ENCODE measurements at places on chromosomes 2 and 18. TPM values are rescaled to one million over a fixed set of nuclear protein-coding genes. Genes with fewer than 3 reads are reported as not detected.

- DNase-seq, result no peak
These were observed 49.9 kb upstream of the SERPINB2 start for GRCh38 chr18:63837590-63837989.

Gene ANKRD62
- total RNA-seq, result not detected

DNA sequence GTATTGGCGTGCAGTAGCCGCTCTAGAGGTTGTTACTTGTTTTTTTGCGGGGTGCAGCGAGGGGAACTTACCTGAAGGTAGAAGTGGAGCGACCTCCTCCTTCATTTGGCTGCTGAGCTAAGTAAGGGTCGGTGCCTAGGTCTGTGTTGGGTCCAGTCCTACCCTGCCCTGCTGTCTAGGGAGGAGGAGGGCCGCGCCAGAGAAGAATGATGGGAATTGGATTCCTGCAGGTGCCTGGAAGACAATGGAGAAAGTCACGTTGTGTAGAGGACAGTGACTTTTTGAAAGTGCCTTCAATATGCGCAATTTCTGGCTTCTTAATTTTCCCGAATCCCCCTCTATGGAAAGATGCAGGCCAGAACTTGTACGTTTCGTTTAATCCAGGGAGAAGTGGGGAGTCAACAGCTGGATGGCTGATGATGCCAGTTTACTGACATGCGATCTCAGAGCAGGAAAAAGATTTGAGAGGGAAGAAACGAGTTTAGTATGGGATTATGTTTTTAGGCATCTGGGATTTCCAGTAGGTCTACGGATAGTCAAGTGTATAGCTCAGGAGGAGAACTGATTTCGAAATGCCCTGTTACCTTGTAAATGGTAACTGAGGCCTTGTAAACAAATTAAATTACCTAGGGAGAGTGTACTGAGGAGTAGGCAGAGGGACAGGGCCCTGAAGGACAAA lies 653 bp downstream of the MRPS9 start:
- DNase-seq, result no peak

DNA sequence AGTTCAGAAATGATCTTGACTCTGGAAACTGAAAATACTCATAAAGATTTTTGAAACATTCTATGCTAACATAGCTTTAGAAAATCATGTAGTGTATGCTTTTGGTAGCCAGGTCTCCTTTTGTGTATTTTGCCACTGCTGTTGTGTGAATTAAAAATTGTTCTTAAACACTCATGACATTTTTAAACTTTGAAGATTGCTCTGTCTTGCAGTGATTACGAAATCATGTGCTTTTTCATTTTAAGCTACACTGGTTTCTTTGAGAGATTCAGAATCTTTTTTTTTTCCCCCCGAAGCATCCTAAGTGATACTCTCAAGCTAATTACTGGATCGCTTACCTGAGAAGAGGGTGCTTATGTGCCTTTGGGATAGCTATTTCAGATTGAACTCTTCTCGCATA lies 60.0 kb downstream of the ANKRD12 start:
- no peak for DNase-seq

DNA sequence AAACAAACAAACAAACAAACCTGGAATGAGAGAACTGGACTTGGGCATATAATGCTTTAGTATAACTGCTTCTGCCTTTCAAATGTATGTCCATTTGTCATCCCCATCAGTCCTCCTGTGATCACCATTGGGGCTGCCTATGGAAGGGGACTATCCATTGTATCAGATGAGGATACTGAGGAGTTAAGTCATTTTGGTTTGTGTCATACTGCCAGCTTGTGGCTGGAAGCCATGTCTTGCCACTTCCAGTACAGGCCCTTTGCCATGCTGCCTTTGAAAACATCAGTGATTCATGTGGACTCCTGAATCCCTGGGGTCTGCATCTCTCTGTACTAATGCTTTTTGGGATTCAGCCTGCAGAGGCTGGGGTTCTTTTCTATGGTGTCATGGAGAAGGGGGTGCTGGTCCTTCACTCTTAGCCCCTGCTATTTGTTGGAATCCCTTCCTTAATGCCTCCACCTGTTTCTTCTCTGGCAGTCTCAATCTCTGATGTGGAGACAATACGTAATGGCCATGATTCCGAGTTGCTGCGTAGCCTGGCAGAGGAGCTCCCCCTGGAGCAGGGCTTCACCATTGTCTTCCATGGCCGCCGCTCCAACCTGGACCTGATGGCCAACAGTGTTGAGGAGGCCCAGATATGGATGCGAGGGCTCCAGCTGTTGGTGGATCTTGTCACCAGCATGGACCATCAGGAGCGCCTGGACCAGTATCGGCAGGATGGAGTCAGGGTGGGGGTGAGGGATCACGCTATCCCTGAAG lies 10.6 kb downstream of the PLCD4 start:
- no peak for DNase-seq

Gene SLC4A5
- total RNA-seq, result 0.14 TPM

DNA sequence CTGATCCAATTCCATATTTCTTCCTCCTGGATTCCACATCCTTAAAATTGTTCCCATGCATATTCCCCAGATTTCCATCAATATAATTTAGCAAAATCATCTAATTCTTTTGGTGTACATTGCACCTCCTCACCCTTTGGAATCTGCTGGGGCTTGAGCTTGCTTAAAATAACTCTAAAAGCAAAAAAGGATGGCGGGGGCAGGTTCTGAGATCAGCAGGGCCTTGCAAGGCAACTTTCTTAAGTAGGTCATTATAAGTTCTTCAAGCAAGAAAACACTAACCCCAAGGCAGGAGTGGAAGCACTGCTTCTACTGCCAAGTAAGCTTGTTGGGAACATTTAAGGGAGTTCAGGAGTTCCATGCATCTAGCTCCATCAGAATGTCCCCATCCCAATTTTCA lies 254.3 kb upstream of the CCDC68 start:
- DNase-seq, result no peak

- no peak for DNase-seq
These were observed 8.9 kb downstream of the GAREM1 start for GRCh38 chr18:32461709-32462272.

Gene PGAP1
- total RNA-seq, result 2.6 TPM

Gene SPDYA
- not detected for total RNA-seq

DNA sequence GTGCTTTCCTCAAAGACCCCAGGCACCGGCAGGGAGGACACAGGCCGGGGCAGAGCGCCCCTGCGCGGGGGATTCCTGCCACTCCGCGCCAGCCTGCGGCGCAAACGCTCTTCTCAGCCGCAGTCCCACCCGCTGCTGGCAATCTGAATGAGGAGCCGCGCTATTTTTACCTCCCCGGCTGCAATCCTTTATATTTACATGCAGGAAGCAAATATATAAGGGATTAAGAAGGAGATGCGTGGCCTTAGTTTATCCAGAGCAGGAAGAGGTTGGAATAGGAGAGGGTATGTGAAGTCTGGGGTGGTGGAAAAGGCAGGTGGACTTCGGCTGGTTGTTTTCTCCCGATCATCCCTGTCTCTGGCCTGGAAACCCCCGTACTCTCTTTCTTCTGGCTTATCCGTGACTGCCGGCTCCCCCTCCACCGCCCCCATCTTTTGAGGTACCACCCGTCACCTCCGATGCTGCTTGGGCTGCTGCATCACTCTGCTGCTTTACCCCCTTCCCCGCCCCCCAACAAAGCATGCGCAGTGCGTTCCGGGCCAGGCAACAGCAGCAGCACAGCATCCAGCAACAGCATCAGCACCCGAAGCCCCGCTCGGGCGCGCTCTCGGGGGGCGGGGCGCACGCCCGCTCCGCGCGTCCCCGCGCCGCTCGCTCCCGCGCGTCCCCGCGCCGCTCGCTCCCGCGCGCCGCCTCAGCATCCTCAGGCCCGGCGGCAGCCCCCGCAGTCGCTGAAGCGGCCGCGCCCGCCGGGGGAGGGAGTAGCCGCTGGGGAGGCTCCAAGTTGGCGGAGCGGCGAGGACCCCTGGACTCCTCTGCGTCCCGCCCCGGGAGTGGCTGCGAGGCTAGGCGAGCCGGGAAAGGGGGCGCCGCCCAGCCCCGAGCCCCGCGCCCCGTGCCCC lies at the start of gene ADAM23:
Gene ADAM23, plus strand, starts transcription at position 700 of the 902 bp plus-strand sequence. CDS start 335 bp downstream, outside the sequence.
- DNase-seq, result no peak

DNA sequence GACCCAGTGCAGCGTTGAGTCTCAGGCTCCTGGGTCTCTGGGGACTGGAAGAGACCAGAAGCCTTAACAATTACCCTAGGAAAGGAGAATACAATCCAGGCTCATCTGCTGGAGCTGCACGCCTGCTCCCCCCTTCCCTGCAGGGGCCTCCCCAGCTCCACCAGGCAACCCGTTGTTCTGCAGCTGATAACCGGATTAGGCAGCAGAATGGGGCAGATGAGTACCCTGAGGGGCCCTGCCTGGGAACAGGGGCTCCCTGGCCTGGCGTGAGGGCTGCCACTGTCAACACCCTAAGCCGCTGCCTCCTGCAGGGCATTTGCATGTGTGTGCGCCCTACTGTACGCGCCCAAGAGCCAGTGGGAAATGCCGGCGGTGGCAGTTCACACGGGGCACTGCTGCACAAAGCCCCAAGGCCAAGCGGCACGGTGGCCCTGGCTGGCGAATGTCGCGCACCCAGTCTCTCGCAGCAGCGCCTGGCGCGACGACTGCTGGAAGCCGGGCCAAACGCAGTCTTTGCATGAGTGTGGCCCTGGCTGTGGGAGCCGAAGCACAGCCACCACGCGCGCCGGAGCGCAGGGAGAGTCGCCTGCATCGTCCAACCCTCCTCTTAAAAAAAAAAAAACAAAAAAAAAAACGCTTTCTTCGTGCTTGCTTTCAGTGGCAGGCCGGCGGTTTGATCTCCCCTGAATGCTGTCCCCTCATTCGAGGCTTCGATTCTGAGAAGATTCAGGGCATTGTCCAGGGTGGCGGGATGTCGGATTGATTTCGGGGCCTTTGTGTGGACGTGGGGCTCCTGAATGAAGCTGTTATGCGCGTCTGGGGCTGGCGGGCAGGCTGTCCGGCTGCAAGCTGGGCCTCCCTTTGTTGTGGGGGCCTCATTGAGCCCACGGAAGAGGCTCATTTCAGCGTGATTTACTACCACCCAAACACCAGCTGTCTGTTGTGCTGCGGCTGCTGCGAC lies 63.8 kb downstream of the SETBP1 start:
- DNase-seq, result no peak

DNA sequence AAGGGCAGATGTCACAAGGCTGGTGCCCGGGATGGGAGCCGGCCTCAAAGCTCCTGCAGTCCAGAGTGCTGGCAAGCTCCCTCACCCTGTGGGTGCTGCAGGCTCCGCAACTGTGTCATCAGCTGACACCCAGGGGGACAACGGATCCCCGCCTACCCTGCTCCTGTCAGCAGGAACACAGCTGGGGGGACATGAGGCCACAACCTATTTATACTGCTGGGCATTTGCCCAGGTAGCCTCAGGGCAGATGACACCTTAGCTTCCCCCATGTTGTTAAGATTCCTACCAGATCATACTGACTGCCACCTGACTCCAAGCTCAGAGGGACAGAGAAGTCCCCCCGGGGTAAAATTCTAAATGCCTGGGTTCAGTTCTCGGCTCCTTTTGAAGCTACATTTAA lies 1.2 kb downstream of the ANKRD23 start:
- DNase-seq, result no peak

- DNase-seq, result no peak
These were observed 76.0 kb downstream of the KLHL29 start for GRCh38 chr2:23460993-23461392.

Gene KRTCAP3
- 10.0 TPM for total RNA-seq

DNA sequence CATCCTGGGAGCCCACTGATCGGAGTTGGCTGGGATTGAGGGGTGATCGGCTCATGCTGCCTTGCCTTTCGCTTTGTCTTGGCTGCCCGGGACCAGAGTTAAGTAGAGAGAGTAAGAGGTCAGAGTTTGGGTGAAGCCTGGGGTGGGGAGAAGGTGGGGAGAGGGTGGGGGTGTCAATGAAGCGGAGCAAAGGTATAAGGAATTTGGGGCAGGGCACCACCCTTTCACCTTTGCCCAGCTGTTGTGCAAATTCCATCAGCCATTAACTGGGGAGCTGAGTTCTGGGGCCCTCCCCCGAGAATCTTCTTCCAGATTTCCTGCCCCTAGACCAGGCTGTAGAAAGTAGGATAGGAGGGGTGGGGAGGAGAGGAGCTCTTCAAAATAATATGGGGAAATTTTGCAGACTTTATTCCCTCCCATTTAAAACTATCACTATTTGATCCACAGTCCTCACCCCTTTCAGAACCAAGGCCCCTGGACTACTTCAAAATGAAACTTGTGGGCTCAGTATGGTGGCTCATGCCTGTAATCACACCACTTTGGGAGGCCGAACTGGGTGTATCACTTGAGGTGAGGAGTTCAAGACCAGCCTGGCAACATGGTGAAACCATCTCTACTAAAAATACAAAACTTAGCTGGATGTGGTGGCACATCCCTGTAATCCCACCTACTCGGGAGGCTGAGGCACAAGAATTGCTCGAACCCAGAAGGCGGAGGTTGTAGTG lies at the start of gene SLC23A3:
Gene SLC23A3, minus strand, starts transcription at position 100 of the 725 bp plus-strand sequence. Its CDS starts 45 bp downstream, at position 55.
- DNase-seq, result no peak

DNA sequence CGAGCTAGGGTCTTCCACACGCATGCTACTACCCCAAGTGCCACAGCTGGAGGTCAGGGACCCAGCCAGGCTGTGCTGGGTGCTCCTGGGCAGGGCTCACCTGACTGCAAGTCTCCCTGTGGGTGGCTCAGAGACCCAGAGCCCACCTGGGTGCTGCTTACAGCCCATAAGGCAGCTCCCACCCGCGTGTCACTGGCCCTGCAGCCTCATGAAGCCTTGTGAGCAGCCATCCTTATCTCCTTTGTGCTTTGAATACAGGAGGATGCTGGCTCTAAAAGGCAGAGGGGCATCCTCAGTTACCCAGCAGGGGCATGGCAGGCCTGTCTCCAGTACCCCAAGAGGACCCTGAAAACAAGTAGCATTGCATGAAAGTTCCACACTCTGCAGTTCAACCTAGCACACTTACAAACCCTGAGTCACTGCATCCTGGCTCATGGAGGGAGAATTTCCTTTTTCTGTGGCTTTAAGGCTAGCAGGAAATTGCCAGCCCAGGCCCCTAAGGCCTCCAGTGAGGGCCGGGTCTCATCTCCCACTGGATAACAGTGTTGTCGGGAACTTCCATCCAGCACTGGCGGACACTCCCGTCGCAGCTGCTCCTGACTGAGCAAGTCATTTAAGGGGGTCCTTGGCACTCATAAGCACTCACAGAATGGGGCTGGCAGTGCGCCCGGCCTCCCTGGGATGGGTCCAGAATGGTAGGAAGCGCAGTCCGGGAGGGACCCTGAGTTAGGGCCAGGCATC lies 137.1 kb downstream of the RPIA start:
- DNase-seq, result no peak

GRCh38 chr2:70895998-70896764 lies 39.5 kb upstream of the ATP6V1B1 start:
- DNase-seq, result no peak

Gene MOGAT1
- total RNA-seq, result not detected

DNA sequence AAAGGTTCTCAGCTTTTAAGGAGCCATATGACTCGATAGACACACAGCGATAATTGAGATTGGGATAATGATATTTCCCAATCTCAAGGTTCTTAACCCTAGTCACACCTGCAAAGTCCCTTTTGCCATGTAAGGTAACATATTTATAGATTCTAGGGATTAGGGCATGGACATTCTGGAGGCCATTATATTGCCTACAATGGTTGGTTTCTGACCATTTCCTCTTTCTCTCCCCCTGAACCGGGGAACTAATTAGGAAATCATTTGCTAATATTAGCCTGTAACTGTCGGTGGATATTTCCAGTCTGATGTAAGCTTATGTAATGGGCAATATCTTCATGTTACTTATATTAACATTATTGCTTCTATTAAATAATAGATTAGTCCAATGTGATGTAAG lies 40.8 kb upstream of the ARHGAP15 start:
- no peak for DNase-seq

GRCh38 chr2:30481323-30481800 lies 34.3 kb downstream of the LCLAT1 start:
- no peak for DNase-seq

All from epithelial cell of proximal tubule (primary cell).